ENCODE measurements at places on chromosomes 3 and 15. TPM values are rescaled to one million over a fixed set of nuclear protein-coding genes. Genes with fewer than 3 reads are reported as not detected.

- DNase-seq = no peak
These were observed 107.0 kb downstream of the TCF12 start for GRCh38 chr15:57025264-57025926.

- DNase-seq = peak; percentile 89
These were observed at the start of gene LEKR1 for GRCh38 chr3:156826144-156826895. TSS of gene LEKR1 (plus strand) at chr3:156826353. CDS start at chr3:156829330, 2,977 bp downstream.

The ACAN gene
- not detected for total RNA-seq

The LTF gene
- total RNA-seq = 1.7 TPM

The KY gene
- not detected for total RNA-seq
